Natural killer cell (primary cell): ENCODE measurements at places on chromosomes 5 and 9.

DNA sequence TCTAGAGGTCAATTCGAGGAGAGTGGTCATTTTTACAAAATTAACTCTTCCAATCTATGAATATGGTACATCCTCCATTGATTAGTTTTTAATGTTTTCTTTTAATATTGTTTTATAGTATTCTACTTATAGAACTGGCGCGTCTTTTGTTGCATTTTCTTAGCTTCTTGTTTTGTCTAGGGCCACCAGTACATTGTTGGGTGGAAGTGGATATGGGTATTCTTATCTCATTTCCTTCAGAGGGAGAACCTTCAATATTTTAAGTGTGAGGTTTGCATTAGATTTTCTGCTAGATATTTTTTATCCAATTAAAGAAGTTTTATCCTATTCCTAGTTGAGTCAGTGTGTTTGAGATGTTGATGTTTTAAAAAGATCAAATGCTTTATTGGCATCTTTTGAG, 69.8 kb downstream of the RPS23 start:
- H3K4me3 ChIP-seq: no peak overlapping the region
- H3K27ac ChIP-seq: no peak overlapping the region
- no peak for DNase-seq
- no peaks in the 10 kb centered on the region for H3K36me3 ChIP-seq

DNA sequence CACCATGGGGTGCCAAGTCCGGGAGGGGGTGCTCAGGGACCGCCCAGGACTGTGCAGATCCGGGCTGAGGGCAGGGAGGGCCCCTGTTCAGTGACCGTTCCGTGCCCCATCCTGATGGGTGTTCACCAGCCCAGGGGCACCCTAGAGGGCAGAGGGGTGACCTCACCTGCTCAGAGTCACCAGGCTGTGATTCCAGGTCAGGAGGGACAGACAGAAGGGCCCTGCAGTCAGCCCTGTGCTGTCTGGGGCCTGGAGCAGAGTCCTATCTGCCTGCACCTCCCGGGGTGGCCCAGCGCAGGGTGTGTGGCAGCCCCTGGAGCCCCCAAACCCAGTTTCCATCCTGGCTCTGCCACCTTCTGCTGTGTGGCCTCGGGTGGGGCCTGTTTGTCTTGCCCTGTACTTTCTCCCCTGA, 241.9 kb downstream of the PBX3 start:
- H3K27ac ChIP-seq: no peak overlapping the region
- H3K4me3 ChIP-seq: no peak overlapping the region
- H3K27me3 ChIP-seq: no peaks in the 10 kb centered on the region
- H3K4me1 ChIP-seq: no peaks in the 10 kb centered on the region

GRCh38 chr9:7258688-7259396, 501.1 kb downstream of the KDM4C start:
- H3K4me3 ChIP-seq: no peak overlapping the region
- no peaks in the 10 kb centered on the region for H3K36me3 ChIP-seq
- H3K27me3 ChIP-seq: no peaks in the 10 kb centered on the region
- H3K4me1 ChIP-seq: no peaks in the 10 kb centered on the region

DNA sequence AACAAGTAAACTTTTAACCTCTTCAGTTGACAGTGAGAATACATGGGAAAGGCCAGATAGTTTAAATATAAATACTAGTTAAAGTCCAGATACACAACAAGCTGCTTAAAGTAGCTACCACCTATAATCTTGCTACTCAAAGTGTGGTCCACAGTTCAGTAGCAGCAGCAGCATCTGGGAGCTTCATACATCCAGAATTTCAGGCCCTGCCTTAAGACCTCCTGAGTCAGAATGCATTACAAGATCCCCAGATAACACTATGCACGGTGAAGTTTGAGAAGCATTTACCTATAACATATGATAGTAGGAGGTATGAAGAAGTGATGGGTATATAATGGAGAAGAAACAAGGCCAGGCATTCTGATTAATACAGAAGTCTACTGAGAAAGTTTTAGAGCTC, 244.5 kb downstream of the EFNA5 start:
- no peaks in the 10 kb centered on the region for H3K27me3 ChIP-seq
- no peaks in the 10 kb centered on the region for H3K36me3 ChIP-seq
- H3K4me3 ChIP-seq: no peak overlapping the region
- no peak overlapping the region for H3K27ac ChIP-seq
- DNase-seq: no peak

- peaks cover 2% of the 10 kb centered on the region for H3K36me3 ChIP-seq
- no peaks in the 10 kb centered on the region for H3K27me3 ChIP-seq
- no peak for DNase-seq
- H3K4me1 ChIP-seq: peaks cover 20% of the 10 kb centered on the region
- H3K4me3 ChIP-seq: no peak overlapping the region
Measured at GRCh38 chr9:130058154-130058553, 4.4 kb downstream of the GPR107 start.

GRCh38 chr5:53575101-53575500, 14.7 kb downstream of the NDUFS4 start:
- H3K36me3 ChIP-seq: no peaks in the 10 kb centered on the region
- no peak overlapping the region for H3K4me3 ChIP-seq
- H3K27me3 ChIP-seq: no peaks in the 10 kb centered on the region
- H3K27ac ChIP-seq: no peak overlapping the region

DNA sequence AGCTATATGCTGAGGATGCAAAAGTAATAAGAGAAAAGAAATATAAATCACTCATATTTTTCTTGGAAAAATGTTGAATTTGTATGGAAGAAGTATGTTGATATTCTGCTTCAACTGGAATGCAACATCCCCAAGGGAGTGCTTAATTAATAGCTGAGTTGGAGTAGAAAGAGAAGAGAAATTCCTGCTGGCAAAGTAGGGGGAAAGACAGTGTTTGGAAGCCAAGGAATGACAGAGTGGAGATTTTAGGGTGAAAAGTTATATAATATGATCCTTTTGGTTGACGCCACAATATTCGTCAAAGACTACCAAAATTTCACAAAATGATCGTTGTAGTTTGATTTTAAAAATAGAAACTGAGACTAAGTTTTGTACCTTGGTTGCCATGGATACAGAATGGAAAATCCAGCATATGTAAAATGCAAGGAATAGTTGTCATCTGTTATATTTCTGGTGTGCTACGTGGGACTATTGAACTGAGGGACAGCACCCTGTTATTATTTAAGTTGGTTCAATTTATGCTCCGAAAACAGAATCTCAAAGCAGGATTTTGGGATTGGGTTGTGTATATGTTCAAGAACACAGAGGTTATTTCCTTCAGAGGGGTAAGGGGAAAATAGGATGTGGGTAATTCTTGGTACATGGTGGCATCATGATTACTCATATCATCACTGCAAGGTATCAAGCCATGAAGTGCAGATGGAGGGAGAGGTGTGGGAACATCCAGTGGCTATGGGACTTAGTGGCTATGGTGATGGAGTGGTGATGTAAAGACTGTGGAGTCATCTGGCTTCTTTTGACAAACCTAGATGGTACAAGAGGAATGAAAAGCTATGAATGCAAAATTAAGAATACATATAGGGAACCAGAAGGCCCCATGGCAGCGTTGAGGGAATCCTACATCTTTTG, 61.0 kb downstream of the SUB1 start:
- no peak overlapping the region for H3K4me3 ChIP-seq
- H3K27me3 ChIP-seq: no peaks in the 10 kb centered on the region
- H3K4me1 ChIP-seq: no peaks in the 10 kb centered on the region
- no peaks in the 10 kb centered on the region for H3K36me3 ChIP-seq
- H3K27ac ChIP-seq: no peak overlapping the region

DNA sequence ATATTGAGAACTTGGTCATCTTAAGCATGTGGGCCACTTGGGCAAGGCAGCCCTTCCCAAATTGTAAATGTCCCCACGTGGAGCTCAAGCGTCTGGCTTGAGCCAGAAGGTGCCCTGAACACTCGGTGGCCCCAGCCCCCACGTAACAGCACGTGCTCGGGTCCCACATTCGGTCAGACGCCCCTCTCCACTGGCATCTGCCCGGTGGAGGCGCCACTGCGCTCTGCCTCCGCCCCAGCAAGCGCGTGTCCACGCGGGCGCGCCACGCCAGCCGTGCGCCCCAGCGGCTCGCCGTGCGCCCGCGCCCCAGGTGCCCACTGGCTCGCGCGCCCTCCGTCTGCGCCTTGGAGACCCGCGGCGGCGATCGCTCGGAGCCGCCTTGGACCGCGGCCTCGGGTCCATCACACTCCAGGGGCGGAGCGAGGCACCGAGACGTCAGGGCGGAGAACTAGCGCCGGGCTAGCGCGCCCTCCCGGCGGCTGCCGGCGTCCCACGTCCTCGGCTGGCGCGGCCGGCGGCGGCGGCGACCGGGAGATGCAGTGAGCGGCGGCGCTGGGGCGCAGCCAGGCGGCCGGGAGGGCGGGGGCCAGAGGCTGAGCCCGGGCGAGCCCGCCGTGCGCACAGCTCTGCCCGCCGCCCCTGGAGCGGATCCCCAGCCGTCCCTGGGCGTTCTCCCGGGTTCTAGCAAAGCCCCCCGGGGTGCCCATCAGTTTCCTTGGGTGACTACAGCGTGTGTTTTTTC, at the start of gene PALM2AKAP2:
Gene PALM2AKAP2 (plus strand): TSS at position 488 of the 742 bp plus-strand sequence. CDS start 291 bp downstream, outside the sequence.
- no peak within 1 kb of the TSS for H3K4me3 ChIP-seq
- H3K27me3 ChIP-seq: peaks cover 6% of the 10 kb centered on the region
- no peak for DNase-seq
- no peaks in the 10 kb centered on the region for H3K4me1 ChIP-seq
- no peaks in the 10 kb centered on the region for H3K36me3 ChIP-seq
- H3K27ac ChIP-seq: no peak within 1 kb of the TSS

GRCh38 chr5:175382171-175382570, 61.8 kb downstream of the DRD1 start:
- no peaks in the 10 kb centered on the region for H3K36me3 ChIP-seq
- H3K27me3 ChIP-seq: peaks cover 5% of the 10 kb centered on the region
- no peaks in the 10 kb centered on the region for H3K4me1 ChIP-seq
- no peak overlapping the region for H3K27ac ChIP-seq

GRCh38 chr5:169686137-169686536, 49.1 kb downstream of the DOCK2 start:
- DNase-seq: no peak
- peaks cover 93% of the 10 kb centered on the region for H3K36me3 ChIP-seq
- no peaks in the 10 kb centered on the region for H3K4me1 ChIP-seq
- H3K27me3 ChIP-seq: no peaks in the 10 kb centered on the region

DNA sequence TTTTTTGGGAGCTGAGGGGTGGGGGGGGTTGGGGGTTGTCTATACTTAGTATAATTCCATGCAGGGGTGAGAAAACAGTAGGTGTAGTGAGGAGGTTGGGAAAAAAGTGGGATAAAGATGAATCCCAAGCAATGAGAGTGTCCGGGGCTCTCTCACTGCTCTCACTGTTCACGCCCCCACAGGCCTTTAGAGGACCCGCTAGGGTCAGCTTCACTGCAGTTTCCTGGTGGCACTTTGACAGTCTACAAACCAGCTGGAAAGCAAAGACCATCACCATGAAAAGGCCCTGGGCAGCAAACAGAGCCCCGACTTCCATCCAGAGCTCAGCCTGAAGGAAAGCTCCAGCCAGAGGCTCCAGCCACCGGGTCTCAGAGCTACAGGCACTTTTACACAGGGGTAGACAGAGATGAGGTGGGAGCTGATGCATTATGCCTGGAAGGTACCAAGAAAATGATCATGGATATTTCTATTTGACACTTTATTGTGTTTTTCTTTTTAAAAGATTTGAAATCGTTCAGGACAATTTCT, 355.1 kb downstream of the ADAMTS6 start:
- no peaks in the 10 kb centered on the region for H3K4me1 ChIP-seq
- H3K4me3 ChIP-seq: no peak overlapping the region
- H3K27ac ChIP-seq: no peak overlapping the region
- no peak for DNase-seq

DNA sequence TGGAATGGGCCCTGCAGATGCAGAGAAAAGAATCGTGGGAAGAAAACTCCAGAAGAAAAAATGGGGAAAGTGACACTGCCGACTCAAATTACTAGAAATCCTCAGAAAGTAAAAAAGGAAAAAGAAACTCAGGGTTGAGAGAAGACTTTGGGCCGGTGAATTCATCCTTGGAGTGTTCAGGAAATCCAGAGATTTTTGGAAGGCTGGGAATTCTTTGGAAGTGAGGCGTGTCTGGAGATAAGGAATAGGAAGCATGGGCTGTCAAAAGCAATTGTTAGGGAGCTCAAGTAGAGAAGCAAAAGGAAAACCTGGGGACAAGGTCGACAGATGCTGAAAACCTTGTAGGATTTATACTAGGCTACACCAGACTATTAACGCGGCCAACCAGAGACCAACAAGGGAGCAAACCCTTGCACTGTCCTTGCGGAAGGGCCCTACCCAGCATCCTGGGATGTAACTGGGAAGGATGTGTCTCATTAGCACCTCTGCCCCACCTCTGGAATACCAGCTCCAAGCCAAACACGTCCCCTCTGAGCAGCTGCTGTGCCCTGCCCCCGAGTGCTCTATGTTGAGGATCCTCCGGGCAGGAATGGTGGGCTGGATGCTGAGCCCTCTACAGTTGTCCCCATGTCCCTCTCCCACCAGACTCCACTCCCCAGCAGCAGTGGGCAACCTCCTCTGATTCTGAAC, 11.6 kb downstream of the DAB2IP start:
- DNase-seq: no peak
- H3K36me3 ChIP-seq: no peaks in the 10 kb centered on the region
- no peak overlapping the region for H3K27ac ChIP-seq
- H3K27me3 ChIP-seq: peaks cover 4% of the 10 kb centered on the region

- no peaks in the 10 kb centered on the region for H3K4me1 ChIP-seq
- no peaks in the 10 kb centered on the region for H3K36me3 ChIP-seq
- H3K4me3 ChIP-seq: no peak overlapping the region
Measured at GRCh38 chr5:170625221-170626165, 121.7 kb downstream of the KCNIP1 start.

- no peaks in the 10 kb centered on the region for H3K27me3 ChIP-seq
- no peaks in the 10 kb centered on the region for H3K36me3 ChIP-seq
- H3K27ac ChIP-seq: no peak overlapping the region
- H3K4me3 ChIP-seq: no peak overlapping the region
- no peaks in the 10 kb centered on the region for H3K4me1 ChIP-seq
Measured at GRCh38 chr5:120362426-120362825, 101.7 kb upstream of the PRR16 start.

DNA sequence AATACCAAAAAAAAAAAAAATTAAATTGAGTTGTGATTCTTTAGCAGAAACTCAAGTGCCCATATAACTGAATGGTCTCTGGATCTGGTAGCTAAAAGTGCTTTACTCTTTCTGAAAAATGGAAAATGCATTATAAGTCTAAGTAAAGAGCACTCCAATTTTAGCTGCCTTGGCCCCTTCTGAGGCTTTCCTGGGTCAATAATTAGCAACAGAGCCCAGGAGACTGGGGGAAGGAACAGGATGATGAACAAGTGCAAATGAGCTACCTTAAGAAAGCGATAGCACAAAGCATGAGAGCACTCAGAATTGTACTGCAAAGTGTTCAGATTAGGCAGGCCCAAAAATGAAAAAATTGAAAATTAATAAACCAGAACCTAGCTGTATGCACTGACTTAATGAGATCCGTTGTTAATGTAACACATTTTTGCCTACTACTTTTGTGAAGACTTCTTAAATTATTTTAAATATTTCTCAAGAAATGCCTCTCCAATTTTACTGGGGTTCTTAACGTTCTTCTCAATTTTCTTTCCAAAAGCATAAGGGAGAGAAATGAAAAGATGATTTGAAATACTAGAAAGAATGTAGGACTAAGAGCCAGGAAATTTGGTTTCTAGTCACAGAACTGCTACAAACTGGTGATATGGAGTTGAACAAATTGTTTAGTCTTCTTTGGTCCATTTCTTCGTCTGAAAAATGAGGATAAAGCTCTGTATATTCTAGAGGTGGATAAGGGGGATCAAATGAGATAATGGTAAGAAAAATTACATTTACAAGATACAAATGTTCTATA, 566.1 kb downstream of the PDE4D start:
- no peaks in the 10 kb centered on the region for H3K36me3 ChIP-seq
- H3K4me1 ChIP-seq: no peaks in the 10 kb centered on the region
- no peak for DNase-seq
- no peak overlapping the region for H3K4me3 ChIP-seq
- no peak overlapping the region for H3K27ac ChIP-seq

- peak overlapping the region; percentile 71 for H3K4me3 ChIP-seq
- DNase-seq: no peak
- peak overlapping the region; percentile 92 for H3K27ac ChIP-seq
- H3K27me3 ChIP-seq: no peaks in the 10 kb centered on the region
- peaks cover 63% of the 10 kb centered on the region for H3K4me1 ChIP-seq
Measured at GRCh38 chr9:113519426-113520108, 56.0 kb downstream of the RGS3 start.
